NCI-H1436 (cell line): ENCODE measurements at places on chromosomes 4 and X.

DNA sequence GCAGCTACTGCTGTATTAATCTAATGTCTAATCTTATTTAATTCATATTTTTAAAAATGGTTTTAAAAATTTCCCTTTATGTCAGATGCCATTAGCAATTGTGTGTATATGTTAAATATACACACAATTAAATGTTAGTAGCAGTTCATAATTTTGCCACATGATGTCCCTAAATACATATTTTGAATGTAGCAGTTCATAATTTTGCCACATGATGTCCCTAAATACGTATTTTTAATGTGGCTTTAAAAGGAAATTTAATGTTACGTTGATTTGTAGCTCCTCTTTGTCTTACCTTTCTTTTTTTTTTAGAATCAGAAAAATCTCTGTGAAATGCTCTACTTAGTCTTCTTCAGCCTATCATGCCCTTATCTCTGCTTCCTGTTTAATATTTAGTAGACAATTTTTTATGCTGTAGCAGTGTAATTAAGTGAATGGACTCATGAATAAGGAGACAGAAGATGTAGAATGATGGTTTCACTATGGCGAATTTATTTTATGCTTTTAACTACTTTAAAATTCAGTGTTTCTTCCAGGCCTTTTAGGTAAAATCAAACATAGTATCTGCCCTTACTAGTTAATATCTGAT lies 26.1 kb downstream of the RBM46 start:
- DNase-seq = no peak

DNA sequence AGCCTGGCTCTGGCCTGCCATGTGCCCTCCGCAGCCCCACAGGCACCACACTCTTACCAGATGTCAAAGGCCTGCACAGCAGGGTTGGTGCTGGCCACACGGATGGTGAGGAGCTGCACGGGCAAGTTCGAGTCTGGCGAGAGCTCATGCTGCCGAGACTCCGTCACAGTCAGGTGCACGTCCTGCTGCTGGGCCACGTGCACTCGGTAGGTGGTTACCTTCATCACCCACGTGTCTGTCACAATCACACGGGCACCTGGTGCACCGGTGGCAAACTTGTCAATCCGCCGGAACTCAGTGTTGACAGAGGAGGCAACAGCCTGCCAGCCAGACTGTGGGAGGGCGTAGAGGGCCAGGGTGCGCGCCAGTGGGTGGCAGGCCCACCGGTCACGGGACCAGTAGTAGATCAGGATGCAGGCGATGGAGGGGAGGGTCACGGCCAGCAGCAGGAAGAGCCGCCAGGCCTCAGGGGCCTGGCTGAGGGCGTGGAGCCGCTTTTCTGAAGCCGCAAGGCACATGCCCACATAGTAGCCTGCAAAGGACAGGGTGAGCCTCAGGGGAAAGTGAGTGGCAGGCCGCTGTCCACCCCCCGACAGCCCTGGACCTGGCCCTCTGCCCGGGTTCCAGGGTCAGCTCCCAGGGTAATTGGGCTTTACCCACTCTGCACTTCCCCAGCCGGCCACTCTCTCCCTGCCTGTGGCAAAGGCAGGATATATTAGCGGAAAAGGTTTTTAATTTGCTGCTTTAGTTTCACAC lies 2.9 kb downstream of the TMEM129 start:
- DNase-seq = no peak

- no peak for DNase-seq
Measured at GRCh38 chrX:77118686-77119085, 328.5 kb upstream of the FGF16 start.

- DNase-seq = no peak
Measured at GRCh38 chr4:72377491-72378194, 191.4 kb downstream of the ADAMTS3 start.

DNA sequence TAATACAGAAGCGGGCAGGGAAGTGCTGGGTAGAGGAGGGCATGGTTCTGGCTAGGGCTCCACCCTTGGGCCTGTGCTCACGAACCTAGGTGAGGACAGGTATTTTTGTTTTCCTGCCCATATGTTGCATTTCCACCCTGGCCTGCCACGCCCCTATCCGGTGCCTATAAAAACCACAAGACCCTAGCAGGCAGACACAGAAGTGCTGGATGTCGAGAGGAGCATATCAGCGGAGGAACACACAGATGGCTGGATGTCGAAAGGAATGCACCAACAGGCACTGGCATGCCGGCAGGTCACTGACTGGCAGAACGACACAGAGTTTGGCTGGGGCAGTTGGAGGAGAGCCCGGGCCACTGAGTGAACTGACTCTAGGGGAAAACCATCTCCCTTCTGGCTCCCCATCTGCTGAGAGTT lies 316.6 kb upstream of the BOD1L1 start:
- DNase-seq = no peak

DNA sequence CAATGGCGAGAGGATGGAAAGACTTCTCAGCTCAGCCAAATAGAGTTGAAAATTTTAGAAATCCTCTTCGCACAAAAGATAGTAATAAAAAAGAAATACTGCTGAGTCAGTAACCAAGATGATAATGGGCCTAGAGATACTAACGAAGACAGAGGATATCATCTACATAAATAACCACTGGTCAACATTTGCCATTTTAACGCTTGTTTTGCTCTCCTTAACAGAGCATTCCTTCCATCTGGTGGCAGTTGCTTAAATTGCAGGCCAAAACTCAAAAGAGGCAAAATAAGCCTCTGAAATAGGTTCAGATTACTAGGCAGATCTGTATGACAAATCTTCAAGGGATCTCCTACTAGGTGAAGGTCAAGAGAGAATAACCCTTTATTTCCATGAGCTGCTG lies 51.7 kb upstream of the MCF2 start:
- peak; percentile 0 for DNase-seq

DNA sequence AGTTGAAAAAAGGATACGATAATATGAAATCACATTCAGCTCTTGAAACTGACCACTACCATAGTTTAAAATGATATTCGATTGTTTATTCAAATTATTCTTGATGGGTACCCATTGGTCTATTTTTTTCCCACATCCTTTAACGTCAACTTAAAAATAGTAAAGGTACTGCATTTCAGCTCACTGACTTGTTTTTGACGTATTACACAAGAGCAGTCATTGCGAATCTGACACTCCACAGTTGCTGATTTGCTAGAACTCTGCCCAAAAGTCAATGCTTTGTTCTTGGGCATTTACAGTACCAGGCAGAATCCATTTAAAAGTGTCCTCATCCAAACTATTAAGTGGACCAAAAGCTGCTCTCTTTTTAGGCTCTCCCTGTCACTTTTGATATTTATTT lies 1.2 kb upstream of the PDS5A start:
- DNase-seq = no peak

DNA sequence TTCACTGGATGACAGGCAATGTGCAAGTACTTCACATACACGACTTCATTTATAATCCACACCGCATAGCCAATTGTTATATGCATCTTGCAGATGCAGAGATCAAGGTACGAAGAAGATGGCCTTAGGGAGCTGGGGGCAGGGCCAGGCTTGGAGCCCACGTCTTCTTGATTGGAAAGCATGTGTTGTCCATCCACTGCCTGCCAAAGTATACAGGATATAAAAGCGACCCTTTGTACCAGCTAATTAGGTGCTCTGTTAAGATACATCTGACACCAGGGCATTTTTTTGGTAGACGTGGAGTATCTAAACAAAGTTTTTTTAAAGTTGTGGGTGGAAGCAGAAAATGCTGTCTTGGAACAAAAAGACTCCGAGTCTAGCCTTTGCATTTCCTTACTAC lies 1.4 kb downstream of the C4orf36 start:
- no peak for DNase-seq

DNA sequence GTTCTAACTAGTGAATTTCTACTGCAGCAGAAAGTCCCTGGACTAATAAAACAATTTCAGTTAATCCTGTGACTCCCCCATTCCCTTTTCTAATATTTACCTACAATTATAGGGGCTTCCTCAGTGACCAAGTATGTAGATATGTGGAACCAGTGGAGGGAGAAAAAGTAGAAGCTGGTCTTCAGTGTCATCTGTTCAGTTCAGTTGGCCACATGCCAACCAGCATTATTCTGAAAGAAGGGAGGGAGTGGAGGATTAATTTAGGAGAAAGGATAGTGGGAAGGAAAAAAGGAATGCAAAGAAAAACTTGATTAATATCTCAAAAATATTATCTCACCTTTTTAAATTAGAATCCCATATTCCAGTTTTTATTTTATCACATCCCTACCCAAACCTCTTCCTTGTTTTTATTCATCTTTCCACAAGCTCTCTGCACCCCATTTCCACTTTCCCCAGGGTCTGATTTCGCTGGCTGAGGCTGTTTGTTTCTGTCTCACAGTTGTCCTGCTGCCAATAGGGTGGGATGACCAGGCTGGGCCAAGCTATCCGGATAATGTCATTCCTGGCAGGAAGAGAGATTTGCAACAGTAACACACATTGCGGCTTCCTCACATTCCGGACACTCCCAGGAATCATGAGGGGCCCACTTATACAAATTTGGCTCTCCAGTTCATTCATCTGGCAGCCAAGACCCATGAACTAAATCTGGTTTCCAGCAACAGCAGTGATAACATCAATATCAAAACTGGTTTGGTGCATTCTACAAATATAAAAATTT lies 24.6 kb upstream of the ANTXR2 start:
- DNase-seq = no peak

- no peak for DNase-seq
Measured at GRCh38 chr4:53576676-53577372, 14.5 kb downstream of the LNX1 start.

DNA sequence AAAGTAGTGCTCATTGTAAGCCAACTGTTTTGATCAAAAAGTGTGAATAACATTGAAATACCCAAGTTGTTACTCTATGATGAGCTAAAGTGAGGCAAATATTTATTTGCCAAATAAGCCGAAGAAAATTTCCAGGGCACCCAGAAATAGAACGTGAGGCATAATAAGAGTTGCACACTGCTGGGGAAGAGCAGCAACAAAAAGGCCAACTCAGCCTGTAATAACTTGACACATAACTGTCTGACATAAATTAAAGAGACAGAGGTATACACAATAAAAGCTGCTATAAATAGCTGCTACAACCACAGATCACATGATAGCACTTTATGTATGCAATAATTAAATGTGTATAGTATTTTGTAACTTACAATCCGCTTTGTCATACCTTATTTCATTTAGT lies 2.0 kb upstream of the ABCB7 start:
- DNase-seq = no peak

DNA sequence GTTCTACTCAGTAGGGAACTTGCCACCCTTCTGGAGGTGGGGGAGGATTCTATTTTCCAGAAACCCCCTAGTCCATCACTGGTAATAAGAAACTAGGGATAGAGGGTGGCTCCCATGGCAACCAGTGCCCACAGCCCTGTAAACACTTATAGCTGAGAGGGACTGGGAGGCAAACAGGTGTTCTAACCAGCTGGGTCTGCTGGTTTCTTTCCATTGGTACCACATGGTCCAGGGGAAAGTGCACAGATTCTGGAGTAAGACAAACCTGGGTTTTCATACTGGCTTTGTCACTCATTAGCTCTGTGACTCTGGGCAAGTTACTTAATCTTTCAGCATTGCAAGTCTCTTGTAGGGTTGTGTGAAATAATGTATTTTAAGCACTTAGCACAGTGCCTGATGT lies 26.9 kb downstream of the IGSF1 start:
- no peak for DNase-seq

DNA sequence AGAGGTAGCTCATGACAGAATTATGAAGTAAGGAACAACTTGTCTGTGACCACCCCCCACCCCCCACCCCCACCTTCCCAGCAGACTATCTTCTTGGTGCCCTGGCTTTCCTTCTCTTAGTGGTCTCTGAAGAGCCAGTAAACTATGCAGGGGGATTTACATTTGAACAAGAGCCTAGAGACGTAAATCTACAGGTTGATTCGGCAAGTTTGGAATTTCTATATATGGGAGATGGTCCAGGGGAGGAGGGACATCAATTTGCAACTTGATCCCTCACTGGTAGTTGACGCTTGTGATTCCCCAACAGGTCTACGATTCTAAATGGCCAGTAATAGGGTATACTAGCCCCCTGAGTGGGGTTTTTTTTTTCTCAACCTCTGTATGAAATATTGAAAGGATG lies 36.7 kb downstream of the IL13RA1 start:
- DNase-seq = no peak

DNA sequence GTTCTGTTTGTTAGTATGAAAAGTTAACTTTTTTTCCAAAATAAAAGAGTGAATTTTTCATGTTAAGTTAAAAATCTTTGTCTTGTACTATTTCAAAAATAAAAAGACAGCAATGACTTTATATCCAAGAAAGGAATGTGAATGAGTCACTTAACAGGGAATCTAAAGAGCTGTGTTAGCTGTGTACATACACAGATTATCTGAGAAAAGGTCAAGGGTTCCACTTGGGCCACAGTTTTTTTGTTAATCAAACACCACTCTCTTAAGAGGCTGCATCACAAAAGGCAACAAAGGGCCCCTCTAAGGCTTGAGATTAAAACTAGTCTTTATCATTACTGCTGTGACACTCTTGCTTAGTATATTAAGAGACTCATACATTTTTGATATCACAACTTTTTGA lies 82.1 kb downstream of the FIP1L1 start:
- DNase-seq = no peak

- DNase-seq = no peak
Measured at GRCh38 chrX:153969904-153970356, 1.7 kb downstream of the HCFC1 start.

DNA sequence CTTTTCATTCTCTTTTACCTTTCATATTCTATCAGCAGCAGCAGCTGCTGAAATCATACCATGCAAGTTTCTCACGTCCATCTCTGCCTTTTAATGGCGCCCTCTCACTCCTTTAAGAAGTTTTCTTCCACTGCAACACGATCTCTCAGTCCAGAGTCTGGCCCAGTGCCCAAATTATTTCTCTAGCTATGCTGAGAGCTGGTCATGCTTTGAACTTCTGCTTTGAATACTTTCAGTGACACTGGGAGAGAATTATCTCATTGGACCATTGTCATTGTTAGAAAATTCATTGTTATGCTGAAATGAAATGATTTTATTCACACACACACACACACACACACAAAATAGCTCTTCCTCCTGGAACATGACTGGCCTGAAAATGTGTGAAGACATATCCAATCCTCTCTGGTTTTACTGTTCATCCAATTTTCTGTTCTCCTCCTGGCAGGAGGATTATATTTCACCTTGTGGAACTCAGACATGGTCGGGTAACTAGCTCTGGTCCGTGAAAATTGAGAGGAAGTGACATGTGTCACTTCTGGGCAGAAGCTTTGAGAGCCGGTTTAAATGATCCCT lies 1.3 kb upstream of the PDHA1 start:
- DNase-seq = no peak

DNA sequence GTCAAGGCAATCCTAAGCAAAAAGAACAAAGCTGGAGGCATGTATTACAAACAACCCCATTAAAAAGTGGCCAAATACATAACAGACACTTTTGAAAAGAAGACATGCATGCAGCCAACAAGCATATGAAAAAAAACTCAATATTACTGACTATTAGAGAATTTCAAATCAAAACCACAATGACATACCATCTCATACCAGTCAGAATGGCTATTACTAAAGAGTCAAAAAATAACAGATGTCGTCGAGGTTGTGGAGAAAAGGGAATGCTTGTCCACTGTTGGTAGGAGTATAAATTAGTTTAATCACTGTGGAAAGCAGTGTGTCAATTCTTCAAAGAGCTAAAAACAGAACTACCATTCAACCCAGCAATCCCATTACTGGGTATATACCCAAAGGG lies 604.6 kb upstream of the GRIA3 start:
- no peak for DNase-seq

- DNase-seq = no peak
Measured at GRCh38 chr4:161208564-161208963, 955.2 kb downstream of the FSTL5 start.

GRCh38 chr4:116357758-116358157 lies 727.6 kb downstream of the TRAM1L1 start:
- DNase-seq = no peak

- DNase-seq = no peak
Measured at GRCh38 chr4:153510252-153511001, 44.3 kb downstream of the TMEM131L start.

GRCh38 chr4:3311095-3311372 lies 18.2 kb downstream of the RGS12 start:
- no peak for DNase-seq
